Lung (tissue), 17 donors: ENCODE measurements at places on chromosomes 4 and X. TPM values are rescaled to one million over a fixed set of nuclear protein-coding genes. Genes with fewer than 3 reads are reported as not detected.

Gene RHOXF2
- not detected for total RNA-seq

Gene STPG2
- 0.43 TPM for total RNA-seq

Gene RAB40A
- 1.1 TPM for total RNA-seq

Gene ENPEP
- 5.3 TPM for total RNA-seq

Gene PNMA6A
- 3.6 TPM for total RNA-seq

- no peaks in the 10 kb centered on the region for H3K4me1 ChIP-seq
- H3K4me3 ChIP-seq, result no peak overlapping the region
- DNase-seq, result no peak
These were observed 31.5 kb upstream of the ARAF start for GRCh38 chrX:47529548-47529947.

- H3K4me1 ChIP-seq, result no peaks in the 10 kb centered on the region
- no peaks in the 10 kb centered on the region for H3K27me3 ChIP-seq
- no peak for DNase-seq
- no peak overlapping the region for H3K27ac ChIP-seq
- H3K4me3 ChIP-seq, result no peak overlapping the region
These were observed 313.0 kb upstream of the SLC7A11 start for GRCh38 chr4:138555108-138555507.

GRCh38 chr4:132218406-132218805, 930.7 kb upstream of the PCDH10 start:
- H3K36me3 ChIP-seq, result no peaks in the 10 kb centered on the region
- no peak for DNase-seq
- no peak overlapping the region for H3K27ac ChIP-seq
- H3K4me3 ChIP-seq, result no peak overlapping the region

DNA sequence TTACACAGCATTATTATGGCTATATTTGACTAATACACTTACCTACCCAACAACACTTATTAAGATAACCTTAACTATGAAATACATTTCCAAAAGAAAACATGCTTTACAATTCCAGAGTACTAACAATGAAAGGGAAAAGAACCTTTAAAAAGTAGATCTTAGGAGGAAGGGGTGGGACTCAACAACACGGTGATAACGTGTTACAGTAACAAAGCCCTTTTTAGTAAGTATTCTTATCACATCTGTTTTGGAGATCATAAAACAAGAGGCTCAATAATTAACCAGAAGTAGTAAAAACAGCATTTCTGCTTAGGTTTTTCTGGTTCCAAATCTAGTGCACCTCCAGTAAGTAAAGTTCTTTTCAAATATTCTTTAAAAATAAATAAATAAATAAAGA, 202.1 kb upstream of the SLC7A11 start:
- no peaks in the 10 kb centered on the region for H3K4me1 ChIP-seq
- DNase-seq, result no peak
- H3K4me3 ChIP-seq, result no peak overlapping the region
- no peak overlapping the region for H3K27ac ChIP-seq
- H3K36me3 ChIP-seq, result no peaks in the 10 kb centered on the region
- no peaks in the 10 kb centered on the region for H3K27me3 ChIP-seq

DNA sequence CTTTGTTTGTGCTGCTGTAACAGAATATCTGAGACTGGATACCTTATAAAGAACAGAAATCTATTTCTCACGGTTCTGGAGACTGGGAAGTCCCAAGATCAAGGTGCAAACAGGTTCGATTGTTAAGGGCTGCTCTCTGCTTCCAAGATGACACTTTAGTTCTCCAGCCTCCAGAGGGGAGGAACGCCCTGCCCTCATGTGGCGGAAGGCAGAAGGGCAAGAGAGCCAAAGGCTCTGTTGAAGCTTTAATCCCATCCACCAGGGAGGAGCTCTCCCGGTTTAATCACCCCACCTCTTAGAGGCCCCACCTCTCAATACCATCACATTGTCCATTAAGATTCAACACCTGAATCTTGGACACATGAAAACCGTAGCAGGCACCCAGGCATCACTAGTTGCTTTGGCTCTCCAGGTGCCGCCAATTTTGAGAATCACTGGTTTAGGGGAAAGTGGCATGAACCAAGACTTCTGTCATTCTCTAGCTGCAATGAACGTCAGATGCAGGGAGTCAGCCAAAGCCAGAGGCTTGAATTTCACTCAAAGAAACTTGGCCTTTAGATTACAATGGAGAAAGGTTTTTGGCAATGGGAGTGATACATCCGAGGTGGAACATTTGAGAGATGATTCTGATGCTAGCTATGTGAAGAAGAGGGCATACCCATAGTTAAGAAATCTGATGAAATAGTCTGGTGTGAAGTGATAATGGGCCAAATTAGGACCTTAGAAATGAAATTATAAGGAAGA, 15.7 kb downstream of the FHL1 start:
- H3K27me3 ChIP-seq, result no peaks in the 10 kb centered on the region
- no peaks in the 10 kb centered on the region for H3K36me3 ChIP-seq
- H3K4me3 ChIP-seq, result no peak overlapping the region
- no peak for DNase-seq
- peak overlapping the region; percentile 27 for H3K27ac ChIP-seq

DNA sequence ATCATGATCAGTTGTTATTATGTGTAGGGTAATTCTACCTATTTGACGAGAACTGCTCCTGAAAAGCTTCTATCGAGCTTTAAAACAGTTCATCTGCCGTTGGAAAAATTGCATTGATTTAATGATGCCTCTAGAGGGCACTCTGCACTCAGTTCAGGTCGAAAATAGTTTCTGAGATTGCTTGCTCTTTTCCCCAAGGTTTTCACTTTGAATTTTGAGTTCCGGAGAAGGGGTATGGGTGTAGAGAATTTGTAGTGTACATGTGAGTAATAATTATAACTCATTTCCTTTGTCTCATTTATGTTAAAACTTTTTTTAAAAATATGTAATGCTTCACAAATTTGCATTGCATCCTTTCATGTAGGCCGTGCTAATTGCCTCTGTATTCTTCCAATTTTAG, 28.4 kb upstream of the TNIP3 start:
- H3K4me3 ChIP-seq, result no peak overlapping the region
- H3K27ac ChIP-seq, result no peak overlapping the region
- peaks cover 17% of the 10 kb centered on the region for H3K4me1 ChIP-seq
- H3K36me3 ChIP-seq, result no peaks in the 10 kb centered on the region

DNA sequence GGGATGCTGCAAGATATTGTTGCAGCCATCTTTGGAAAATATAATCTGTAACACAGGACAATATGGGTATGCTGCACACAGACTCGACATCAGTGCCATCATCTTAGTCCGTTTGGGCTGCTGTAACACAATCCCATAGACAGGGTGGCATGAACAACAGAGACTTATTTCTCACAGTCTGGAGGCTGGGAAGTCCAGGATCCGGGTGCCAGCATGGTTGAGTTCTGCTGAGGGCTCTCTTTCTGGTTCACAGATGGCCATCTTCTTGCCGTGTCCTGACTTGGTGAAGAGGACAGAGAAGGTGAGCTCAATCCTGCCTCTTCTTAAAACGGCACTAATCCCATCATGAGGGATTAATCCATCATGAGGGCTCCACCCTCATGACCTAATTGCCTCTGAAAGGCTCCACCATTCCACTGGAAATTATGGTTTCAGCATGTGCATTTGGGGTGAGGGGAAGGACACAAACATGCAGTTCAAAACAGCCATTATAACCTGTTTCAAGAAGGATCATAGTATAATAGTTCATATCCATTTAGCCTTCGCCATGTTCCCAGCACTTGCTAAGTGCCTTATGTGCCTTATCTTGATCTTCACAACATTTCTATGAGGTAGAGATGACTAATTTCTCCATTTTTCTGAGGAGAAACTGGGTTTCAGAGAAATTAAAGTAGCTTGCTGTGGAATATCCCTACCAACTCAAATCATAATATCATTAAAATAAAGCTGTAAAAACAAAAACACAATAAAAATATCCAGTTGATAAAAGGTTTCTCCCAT, 27.9 kb upstream of the SPP1 start:
- H3K27me3 ChIP-seq, result no peaks in the 10 kb centered on the region
- H3K27ac ChIP-seq, result no peak overlapping the region
- H3K4me3 ChIP-seq, result no peak overlapping the region
- H3K36me3 ChIP-seq, result no peaks in the 10 kb centered on the region
- no peaks in the 10 kb centered on the region for H3K4me1 ChIP-seq

- H3K4me3 ChIP-seq, result no peak overlapping the region
- H3K27ac ChIP-seq, result no peak overlapping the region
- DNase-seq, result peak; percentile 19
- no peaks in the 10 kb centered on the region for H3K36me3 ChIP-seq
- no peaks in the 10 kb centered on the region for H3K4me1 ChIP-seq
These were observed 645.0 kb upstream of the ATOH1 start for GRCh38 chr4:93183576-93183975.
